ENCODE measurements at places on chromosomes 1 and 21. TPM values are rescaled to one million over a fixed set of nuclear protein-coding genes. Genes with fewer than 3 reads are reported as not detected.

Gene HORMAD1
- total RNA-seq = 11.1 TPM

Gene TMPRSS15
- not detected for total RNA-seq

Gene ADAMTS4
- 1.3 TPM for total RNA-seq

Gene AMY1C
- total RNA-seq = not detected

Gene VTCN1
- total RNA-seq = 1.0 TPM

Gene LAMTOR2
- total RNA-seq = 62.3 TPM

Gene TRIM46
- 0.12 TPM for total RNA-seq

Gene CRABP2
- 1,373 TPM for total RNA-seq

Gene C1orf115
- total RNA-seq = 2.5 TPM

Gene NCAM2
- not detected for total RNA-seq

DNA sequence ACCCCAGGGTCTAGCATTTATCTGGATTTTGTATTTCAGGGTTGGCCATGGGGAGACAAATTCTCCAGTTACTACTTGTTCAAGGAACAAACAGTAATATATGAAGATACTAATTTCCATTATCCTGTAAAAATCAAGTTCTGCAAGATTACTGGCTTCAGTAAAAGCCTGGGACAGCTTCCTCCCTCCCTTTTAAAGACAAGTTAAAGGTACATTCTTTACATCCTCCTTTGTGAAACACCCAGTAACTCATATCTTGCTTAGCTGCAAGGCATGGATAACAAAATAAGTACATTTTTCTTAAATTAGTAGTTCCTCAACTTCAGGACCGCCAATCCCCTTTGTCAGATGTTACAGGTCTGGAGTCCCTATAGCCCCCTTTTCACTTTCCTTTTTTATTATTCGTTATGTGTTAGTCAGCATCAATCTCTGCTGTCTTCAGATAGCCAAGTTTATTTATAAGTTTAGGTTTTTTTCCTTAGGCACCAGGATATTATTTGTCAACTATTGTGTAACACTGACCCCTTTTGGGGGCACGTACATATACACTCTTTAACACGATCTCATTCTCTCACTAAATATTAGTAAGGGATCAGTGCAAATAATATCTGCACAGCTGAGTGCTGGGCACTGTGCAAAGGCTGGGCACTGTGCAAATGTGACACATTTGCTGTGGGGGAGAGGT lies 9.8 kb downstream of the ERRFI1 start:
- ATAC-seq = no peak

DNA sequence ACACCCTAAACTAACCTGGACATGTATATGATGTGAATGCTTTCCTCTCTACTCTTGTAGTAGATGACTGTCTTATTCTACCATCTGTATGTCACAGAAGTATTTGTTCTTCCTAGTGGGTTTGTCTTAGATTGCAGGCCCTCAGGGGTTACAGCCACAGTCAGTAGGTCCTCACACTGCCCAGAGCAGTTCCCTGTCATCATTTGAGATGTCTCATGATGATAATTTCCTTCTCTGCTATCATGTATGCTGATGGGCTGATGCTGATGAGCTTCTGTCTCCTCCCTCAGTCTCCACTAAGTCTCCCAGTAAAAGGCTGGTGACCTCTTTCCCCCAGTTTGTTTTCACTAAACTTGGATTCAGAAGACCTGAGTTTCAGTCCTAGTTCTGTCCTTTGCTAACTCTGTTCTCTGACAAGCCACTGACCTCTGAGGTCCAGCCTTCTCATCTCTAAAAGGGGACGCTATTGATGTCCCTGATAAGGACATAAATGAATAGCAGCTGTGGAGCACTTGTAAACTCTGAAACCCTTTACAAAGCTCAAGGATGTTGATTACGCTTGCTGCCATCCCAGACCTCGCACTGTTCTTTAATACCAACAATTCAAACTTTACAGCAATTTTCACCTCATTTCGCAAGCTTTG lies 3.1 kb upstream of the ETV3 start:
- no peak for ATAC-seq

GRCh38 chr1:77063118-77063517 lies 156.1 kb downstream of the PIGK start:
- no peak for ATAC-seq

DNA sequence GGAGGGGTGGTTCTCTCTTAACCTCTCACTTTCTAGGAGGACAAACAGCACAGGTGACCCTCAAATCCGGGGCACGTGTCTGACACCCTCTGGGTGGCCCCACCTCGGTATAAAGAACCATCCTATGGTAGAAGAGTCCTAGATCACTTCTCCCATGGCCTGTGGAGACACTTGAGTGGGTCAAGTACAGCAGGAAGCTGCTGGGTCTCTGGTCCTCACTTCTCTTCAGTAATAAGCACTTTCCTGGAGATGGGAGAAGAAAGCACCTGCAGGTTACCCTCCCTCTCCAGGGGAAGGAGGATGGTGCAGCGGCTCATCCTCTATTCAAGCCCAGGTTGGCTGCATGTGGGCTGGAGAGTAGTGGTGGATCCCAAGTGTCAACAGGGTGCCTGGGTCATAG lies 17.0 kb downstream of the S100A7 start:
- ATAC-seq = no peak

GRCh38 chr21:42733037-42733627 lies 79.7 kb downstream of the PDE9A start:
- no peak for ATAC-seq

- no peak for ATAC-seq
These were observed 70.2 kb downstream of the ESRRG start for GRCh38 chr1:216653001-216653400.

DNA sequence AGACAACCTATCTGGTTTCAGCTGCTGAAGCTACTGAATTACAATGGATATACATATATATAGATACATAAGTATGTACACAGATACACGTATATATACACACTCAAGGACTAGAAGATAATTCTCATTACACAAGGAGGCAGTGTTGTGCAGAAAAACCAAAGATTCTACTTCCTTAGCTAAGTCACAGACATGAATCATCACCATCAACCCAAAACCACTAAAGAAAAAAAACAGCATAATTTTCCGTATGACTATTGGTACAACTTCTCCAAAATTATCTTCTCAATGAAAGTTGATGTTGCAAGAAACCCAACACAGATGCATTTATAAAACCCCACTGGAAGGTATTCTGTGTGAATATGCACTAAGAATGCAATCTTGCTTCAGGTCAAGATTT lies 36.8 kb upstream of the RPF1 start:
- ATAC-seq = peak; percentile 97

- no peak for ATAC-seq
These were observed 2.0 kb downstream of the PTPRF start for GRCh38 chr1:43532716-43533115.

DNA sequence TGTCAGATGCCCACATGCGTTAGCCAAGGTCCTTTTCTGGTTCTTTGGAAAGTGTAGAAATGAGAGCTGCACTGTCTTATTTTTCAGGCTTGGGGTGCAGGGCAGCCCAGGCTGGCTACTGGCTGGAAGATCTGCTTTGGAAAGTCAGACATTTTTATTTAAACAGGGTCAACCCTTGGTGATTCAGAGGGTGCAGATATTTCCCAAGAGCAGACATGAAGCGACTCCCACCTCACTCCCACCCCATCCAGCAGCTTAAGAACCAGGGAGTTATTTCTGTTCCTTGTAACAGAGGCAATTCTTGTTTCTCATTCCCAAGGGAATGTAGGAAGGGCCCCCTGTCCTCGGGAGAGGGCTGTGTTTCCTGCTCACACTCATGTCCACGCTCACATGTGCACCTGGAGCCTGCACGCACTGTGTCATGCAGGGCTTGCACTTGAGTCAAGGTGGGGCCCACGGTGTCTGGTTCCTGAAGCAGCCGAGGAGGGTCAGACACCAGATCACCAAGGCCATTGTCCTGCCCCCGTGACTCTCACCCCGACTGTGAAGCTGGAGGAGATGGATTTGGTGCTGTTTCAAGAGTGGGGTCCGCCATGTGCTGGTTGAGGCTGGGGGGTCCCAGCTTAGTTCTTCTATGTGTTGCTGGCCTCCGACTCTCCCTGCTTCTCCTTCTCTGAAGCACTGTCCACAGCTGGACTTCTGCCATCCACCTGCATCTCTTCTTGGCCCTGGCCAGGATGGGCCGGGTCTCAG lies 992 bp downstream of the S100A7A start:
- ATAC-seq = no peak

DNA sequence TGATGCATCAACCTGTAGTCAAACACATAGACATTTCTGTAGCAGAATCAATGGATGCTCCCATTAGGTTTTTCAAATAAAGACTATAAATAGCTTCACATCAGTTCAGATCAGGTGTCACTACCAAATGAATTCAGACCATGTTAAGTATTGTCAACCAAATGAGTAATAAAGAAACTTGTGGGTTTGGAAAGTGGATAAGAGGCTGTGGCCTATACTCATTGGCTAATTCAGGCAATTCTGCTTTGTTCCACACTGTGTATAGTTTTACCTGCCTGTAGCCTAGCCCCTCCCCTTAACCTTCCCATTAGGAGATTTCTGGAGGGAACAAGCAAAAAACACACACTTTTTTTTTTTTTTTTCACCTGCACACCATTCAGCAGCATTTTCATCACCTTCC lies 321.2 kb downstream of the HLX start:
- no peak for ATAC-seq

Data from esophagus mucosa (tissue), 1 donor.